Stimulated activated naive CD8-positive, alpha-beta T cell treated with anti-CD3 and anti-CD28 coated beads, Interleukin-15, amount 100 ng/mL, for 72 hours (primary cell): ENCODE measurements at places on chromosomes 3 and 15.

- DNase-seq: no peak
These were observed 170.7 kb downstream of the TIGIT start for GRCh38 chr3:114464548-114464947.

GRCh38 chr3:108455212-108455705 is 55.1 kb downstream of the MYH15 start:
- DNase-seq: no peak

DNA sequence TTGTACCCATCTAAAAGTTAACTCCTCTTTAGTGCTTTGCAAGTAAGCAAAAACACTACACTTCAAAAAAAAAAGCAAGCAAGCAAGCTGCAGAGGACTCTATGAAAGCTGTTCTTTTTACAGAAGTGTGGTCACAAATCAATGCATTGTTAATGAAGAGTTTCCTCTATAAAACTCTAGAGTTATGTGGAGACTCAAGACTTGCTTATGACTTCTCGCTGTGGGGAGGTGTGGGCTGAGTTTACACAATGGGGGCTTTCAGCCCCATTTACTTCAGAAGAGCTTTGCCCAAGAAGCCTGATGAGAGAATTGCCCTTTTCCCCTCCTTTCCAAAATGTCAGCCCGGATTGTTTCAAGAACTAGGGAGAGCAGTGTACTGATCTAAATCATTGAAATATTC is 144.4 kb downstream of the IGSF11 start:
- no peak for DNase-seq

- no peak for DNase-seq
These were observed 158.1 kb downstream of the APBA2 start for GRCh38 chr15:29043736-29044502.

- DNase-seq: no peak
These were observed 359.6 kb upstream of the DPPA4 start for GRCh38 chr3:109696932-109697331.
